ENCODE measurements at places on chromosomes 2 and 18.
A peak's percentile ranks its signal among the peaks of the same experiment; 100 is the strongest.

DNA sequence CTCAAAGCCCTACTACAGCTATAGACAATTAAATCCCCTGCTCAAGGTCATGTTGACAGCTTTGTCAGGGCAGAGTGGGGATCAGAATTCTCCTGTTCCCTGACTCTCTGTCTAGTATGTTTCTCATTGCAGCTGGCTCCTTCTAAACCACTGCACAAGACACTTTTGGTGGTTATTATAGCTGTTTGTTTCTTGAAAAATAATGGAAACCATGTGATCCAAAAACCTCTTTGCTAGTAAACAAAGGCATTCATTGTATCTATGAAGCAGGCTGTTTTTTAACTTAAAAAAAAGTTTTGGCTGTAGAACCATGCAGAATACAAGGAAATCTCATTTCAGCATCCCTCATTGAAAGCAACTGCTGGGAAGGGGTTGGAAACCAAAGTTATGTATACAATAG, 352.5 kb upstream of the EPHA4 start:
- no peak for DNase-seq

- no peak for DNase-seq
Measured at GRCh38 chr2:208319391-208319790, 53.3 kb downstream of the PIKFYVE start.

GRCh38 chr2:64963719-64964118, 25.5 kb upstream of the SLC1A4 start:
- no peak for DNase-seq

DNA sequence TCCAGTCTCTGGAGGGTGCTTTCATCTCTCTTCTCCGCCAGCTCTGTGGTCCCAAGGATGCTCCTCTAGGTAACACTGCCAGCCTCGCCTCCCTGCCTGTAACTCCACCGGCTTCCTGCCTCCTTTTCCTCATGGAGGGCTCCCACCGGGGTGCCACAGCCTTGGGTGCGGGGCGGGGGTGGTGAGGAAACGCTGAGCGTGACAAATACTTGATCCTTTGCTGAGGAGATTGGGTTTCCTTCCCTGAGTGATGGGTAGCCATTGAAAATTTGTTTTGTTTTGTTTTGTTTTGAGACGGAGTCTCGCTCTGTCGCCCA, 25.1 kb downstream of the TIMM21 start:
- no peak for DNase-seq

- DNase-seq = no peak
Measured at GRCh38 chr18:37272226-37272625, 293.4 kb downstream of the CELF4 start.

DNA sequence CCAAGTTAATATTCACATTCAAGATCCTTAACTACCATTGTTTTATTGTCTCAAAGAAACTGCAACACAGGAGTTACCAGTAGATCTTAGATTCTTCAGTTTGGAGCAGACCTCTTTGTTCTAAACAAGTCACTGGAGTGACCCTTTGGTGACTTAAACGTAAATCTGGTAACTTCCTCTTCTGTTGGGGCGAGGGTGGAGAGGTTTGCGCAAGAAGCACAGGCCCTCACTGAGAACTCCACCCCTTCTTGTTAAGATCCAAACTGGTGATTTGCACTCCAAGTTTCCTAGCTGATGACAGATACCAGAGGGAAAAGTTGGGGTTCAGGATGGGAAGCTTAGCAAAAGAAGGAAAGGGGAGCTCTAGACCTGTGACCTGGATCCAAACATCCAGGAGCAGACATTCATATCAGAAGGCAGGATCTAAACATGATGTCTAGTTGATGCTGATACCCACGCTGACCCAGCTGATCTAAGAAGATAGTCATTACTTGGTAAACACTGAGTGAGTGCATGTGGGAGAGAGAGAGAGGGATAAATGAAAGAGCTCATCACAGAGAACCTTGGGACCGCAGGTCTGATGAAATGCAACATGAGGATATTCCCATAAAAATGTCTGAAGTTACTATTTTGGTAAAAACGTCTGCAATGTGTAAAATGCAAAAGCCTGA, 256.0 kb downstream of the CDH20 start:
- DNase-seq = no peak

DNA sequence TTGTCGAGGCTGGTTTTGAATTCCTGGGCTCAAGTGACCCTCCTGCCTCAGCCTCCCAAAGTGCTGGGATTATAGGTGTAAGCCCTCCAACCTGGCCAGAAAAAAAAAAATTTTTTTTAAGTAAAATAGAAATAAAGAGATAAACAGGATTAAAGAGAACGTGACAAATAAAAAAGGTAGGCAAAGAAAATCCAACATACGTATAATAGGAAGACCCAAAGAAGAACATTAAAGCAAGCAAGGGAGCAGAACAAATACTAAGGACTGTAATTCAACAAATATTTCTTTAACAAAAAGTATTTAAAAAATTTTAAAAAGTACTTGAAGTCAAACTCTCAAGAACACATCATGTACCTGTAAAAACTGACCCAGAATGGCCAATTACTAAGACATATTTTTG, 56.4 kb downstream of the PTPN2 start:
- no peak for DNase-seq

DNA sequence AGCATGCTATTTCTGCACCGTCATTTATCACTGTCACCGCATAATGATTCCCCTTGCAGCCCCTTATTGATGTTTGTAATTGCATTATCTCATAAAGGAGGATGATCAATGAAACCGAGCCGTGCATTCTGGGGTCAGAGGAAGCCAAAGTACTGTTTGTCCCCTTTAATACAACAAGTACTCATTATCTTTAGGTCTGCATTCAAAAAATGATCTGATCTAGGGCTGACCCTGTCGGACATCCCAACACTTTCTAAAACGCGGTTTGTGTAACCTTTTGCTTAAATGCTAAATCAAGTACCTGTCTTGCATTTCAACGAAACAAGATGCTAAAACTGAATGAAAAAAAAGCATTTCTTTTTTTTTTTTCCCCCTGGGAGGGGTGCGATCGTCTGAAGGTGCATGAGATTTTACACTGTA, 143.8 kb downstream of the MEIS1 start:
- DNase-seq = no peak

DNA sequence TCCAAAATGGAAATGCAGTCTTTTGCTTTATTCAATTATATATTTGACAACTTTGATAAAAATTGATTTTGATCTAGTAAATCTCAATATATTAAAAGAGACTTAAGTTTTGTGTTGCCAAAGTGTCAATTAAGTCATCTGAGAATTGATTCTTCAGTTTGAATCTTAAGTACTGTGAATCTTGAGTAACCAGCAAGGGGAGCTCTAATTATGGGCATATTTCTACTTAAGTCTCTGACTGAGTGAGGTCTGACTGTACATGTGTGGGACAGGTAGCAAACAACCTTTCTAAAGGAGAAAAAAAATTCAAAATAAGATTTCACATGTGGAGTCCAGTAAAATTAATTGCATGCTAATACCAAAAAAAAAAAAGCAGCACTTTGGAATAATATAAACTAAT, 503.7 kb upstream of the SLC8A1 start:
- DNase-seq = no peak

DNA sequence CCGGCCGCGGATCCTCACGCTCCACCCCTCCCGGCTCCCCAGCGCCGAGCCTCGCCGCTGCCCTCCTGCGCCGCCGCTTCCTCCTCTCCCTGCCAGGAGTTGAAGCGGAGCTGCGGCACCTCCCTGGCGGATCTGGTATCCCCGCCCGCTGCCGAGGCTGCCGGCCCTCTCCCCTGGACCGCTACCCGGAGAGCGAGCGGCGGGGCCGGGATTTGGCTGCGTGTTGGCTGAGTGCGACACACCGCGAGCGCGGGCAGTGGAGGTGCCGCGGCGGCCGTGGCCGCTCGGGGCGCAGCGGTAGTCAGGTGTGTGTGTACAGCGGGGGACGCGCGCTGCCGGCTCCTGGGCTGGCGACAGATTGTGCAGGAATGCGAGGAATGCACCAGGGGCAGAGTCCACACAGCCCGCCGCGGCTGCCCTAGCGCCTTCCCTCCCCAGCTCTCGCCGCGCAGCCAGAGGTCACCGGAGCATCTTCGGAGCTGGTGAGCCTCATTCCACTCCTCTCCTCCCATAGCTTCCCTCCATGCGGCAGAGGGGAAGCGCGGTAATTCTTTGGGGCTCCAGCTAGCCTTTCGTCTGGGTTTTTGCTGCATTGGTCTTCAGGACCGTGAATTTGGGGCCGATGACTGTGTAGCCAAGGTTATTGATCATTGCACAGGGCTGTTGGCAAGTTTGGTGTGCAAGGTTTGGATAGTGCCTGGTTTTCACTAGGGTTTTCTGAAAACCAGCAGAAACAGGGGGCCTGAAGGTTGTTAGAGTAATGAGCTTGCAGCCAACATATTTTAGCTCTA, 1.3 kb downstream of the PKP4 start:
- DNase-seq = peak; percentile 48

DNA sequence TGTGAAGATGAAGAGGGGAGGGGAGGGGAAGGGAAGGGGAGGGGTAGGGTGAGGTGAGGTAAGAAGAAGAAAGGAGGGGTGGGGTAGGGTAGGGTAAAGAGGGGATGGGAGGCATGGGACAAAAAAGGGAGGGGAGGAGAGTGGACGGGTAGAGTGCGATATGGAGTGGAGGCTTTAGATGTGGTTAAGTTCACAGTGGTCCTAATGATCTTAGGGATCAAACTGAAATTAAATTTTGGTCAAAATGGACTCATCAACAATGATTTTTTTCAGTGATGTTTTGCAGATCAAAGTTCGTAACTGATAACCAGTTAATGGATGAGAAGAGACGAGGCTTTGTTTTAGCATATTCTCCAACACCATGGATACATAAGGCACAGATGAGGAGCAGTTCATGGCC, 513.9 kb upstream of the ACVR2A start:
- DNase-seq = no peak

DNA sequence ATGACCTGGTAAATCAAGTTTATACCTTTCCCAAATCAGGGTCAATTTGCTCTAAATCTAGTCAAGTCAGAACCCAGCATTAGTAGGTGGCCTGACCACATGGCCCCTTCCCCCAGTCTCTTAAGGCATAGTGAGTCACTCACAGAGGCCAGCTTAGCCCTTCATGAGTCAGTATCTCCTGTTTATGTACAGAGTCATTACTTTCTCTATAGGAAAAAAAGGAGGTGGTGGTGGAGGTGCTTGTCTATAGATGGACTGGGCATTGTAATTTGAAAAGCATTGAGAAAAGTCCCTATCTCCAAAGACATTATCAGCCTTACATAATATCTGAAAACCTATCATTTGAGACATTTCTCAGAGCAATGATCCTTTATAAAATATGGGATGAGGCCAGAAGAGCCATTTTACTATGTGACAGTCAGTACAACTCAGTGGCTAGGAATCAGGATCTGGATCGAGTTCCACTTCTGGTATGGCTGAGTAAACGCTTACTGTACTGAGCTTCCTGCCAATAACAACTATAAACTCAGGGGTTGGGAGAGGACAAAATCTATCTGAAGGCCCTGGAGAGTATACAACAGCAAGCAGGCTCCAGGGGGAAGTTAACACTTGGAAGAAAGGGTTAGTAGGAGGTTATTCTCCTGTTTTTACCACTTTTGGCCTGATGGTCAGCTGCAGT, 22.5 kb upstream of the SIGLEC15 start:
- DNase-seq = no peak

DNA sequence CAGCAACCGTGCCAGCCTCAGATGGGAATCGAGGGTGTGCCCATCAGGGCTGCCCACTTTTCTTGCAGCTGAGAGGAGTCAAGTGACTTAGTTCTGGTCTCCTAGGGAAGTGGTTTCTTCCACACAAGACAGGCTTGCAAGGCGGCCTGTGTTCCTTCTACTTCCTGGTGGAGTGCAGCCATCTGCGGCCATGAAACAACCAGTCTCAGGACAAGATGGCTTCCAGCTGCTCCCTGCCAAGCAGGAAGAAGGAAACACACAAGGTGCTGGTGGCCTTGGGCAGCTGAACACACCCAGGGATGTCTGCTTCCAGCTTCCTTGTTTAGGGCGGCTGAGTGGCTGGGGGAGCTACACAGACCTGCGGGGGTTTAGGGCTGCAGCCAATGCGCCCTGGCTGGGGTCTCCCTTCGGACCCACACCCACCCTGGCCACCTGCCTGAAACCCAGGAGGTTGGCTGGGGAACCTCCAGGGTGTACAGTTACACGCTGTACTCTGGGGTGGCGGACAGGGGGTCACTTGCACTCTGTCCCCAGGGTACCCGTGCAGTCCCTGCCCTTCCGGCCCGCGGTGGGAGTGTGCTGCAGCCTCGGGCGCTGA, 34.7 kb downstream of the PTPN18 start:
- no peak for DNase-seq

- no peak for DNase-seq
Measured at GRCh38 chr2:233233618-233234230, 17.7 kb upstream of the ATG16L1 start.

DNA sequence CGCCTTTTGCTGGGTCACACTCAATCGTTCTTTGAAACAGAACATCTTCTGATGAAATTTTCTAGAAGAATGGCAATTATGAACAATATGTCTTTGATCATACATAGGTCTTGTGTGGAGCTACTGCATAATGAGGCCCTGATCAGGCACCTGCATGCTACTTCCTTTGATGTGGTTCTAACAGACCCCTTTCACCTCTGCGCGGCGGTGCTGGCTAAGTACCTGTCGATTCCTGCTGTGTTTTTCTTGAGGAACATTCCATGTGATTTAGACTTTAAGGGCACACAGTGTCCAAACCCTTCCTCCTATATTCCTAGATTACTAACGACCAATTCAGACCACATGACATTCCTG, 532 bp downstream of the UGT1A5 start:
- DNase-seq = no peak

- DNase-seq = no peak
Measured at GRCh38 chr2:102111823-102112222, 30.7 kb upstream of the IL1R1 start.

DNA sequence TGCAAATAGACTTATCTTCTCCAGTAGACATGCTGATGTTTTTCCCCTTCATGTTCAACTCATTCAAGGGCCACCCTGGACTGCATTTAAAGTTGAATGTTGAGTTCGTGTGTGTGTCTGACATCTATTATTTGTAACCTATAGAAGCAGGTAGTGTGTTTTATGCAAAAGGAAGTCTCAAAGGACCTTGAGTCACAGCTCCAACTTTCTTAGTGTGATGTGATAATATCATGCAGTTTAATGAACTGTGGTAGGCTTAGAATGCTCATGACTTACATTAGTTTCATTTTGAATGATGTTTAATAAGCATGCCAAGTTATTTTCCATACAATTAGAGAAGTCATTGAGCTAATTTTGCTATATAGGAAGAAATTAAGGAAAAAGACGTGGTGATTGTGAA, 67.9 kb downstream of the CERS6 start:
- no peak for DNase-seq

- DNase-seq = no peak
Measured at GRCh38 chr2:160292225-160292624, 92.2 kb upstream of the ITGB6 start.

GRCh38 chr18:61581578-61582201, 248.5 kb downstream of the CDH20 start:
- DNase-seq = peak; percentile 45

DNA sequence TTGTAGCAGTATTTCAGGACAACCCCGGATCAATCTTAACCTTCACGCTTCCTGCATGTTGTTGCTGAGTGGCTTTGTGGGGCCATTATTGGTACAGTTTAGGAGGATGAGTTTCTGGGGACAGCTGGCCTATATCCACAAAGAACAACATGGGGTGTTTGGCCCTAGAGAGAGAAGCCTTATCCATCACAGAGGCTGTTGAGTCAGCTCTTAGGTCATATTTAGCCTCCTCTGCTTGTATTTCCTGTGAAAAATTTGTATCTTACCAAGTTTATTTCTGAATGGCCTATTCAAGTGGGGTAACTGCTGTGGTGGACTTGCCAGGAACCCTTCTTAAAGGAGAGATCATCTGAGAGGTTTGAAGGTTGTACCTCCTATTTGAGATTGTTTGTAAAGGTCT, 77.6 kb downstream of the MAP4K4 start:
- DNase-seq = no peak
